ENCODE measurements at places on chromosomes 7 and 10.

GRCh38 chr7:37027104-37027503 is 302.8 kb upstream of the AOAH start:
- no peak for DNase-seq

DNA sequence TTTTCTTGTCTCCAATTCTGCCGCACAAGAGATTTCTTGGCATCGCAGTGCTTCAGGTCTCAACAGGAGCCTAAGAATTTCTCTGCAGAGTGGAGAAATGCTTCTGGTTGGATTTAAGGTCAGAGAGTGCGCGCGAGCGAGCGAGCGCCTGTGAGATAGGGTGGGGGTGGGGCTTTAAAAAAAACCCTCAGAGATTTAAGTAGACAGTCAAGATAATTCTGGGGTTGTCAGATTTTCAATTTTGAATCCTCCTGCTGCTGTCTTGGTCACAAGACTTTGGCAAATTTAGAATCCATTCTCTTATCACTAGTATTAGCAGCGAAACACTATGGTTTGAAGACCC is 49.7 kb downstream of the CPEB3 start:
- no peak for DNase-seq

DNA sequence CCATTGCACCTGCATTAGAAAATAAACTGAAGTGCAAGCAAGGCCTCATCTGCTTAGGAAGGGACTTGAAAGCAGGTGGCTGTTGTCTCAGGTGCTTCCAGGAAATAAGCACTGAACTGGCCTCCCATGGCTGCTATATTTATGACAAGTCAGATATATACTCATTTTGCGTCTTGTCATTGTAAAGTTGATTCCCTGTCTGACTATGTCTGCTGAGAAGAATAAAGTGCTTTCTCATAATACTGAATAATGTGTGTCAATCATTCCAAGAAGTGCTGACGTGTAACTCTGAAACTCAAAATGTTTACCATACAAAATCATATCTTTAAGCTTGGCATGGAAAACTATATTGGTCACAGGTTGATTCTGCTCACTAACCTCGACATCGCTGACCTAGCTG is 44.9 kb upstream of the SVOPL start:
- no peak for DNase-seq

- DNase-seq: peak; percentile 58
Measured at GRCh38 chr10:50991456-50992355, 82.6 kb upstream of the PRKG1 start.

DNA sequence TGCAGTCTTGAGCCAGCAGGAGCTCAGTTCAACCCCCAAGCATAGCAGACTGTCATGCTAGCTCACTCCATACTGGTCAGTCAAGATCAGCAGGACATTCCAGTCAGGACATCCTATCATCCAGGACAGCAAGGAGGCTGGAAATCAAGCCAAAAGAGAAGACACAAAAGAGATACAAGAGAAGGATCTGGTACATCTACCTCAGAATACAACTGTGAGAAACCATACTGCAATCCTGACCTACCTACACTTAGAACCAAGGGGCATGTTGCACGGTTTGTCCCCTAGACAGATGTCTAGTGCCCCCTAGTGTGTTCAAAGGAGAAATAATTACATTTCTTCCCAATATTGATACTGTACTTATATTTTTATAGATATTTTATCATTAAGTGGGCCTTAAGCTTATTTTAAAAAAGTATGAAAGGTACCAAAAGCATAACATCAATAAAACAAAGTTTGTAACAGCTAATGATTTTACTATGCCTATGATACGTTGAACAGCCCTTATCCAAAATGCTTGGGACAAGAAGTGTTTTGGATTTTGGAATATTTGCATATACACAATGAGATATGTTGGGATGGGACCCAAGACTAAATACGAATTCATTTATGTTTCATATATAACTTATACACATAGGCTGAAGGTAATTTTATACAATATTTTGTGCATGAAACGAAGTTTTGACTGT is 26.7 kb downstream of the ERCC6 start:
- DNase-seq: peak; percentile 45

DNA sequence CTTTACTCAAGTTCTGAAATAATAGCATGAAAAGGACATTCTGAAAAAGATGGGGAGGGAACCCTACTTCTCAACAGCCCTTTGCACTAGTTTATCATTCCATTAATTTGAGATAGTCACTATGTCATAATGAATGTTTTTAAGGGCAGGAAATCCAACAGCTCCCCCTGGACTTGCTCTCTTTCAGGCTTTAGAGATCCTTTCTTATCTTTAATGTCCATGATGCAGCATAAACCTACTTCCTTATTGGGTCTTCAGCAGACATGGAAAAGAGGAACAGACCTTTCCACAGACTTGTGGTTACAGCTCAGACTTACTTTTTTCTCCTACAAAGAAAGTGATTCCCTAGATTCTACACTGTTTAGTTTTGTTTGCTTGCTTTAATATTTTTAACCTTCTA is 87.3 kb downstream of the IDE start:
- DNase-seq: peak; percentile 15

DNA sequence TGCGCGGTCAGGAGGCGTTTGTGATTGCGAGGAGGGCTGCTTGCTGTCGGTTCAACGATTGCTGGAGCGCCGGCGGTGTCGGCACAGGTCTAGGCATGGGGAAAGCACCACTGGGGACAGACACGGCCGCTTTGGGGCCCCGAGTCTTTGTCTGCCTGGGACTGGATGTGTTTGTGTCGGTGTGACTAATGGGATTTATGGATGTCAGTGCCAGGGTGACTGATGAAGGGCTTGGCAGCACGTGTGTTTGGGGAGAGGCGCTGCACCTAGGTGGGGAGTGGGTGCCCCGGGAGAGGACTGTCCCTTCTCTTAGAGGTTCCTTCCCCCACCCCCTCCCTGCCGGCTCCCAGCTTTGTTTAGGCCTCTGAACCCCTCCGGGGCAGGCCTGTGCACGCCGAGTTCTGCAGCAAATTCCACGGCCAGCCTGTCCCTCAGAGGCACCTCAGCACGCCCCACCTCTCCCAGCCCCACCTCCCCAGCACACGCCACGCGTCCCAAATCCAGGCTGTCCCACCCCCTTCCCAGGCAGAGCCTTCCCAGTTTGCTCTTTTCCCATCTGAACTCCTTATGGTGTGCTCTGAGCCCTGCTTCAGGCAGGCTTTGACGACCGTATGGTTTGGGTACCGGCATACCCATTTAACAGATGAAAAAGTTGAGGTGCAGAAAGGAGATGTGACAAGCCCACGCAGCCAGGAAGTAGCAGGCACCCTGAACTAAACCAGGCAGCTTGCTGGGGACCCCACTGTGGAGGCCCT is 6.4 kb upstream of the TNRC18 start:
- DNase-seq: peak; percentile 84

GRCh38 chr10:76454506-76455140 is 1023.2 kb downstream of the LRMDA start:
- DNase-seq: peak; percentile 47

DNA sequence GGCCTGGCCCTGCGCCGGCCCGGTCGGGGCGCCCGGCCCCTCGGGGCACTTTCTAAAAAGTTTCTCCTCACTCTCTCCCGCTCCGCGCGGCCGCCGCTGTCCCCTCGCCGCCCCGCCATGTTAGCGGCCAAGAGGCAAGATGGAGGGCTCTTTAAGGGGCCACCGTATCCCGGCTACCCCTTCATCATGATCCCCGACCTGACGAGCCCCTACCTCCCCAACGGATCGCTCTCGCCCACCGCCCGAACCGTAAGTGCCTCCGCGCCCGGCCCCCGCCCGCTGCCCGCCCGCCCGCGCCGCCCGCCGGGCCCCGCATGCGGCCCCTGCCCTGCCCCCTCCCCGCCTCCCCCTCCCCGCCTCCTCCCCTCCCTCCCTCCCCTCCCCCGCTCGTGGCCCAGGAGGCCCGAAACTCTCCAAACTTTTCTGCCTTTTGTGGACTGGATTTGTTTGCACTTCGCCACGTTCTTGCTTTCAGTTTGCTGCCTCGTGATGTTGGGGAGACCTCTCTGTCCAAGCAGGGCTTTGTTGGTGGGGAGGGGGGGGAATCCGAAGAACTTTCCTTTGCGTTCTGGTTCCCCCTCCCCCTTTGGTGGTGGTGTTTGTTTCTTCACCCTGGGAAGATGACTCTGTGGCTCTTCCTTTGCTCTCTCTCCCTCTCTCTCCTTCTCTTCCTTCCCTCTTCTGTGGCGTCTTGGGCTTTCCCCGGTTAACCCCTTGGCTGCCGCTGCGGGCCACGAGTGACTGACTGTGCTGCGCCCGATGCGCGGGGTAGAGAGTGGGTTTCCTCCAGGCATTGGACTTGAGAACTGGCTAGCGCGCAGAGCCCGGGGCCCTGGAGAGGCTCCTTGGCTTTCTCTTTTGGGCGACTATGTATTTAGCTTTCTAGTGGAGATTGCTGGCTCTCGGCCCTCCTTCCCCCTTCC is 1.6 kb downstream of the TCF7L2 start:
- DNase-seq: peak; percentile 88

DNA sequence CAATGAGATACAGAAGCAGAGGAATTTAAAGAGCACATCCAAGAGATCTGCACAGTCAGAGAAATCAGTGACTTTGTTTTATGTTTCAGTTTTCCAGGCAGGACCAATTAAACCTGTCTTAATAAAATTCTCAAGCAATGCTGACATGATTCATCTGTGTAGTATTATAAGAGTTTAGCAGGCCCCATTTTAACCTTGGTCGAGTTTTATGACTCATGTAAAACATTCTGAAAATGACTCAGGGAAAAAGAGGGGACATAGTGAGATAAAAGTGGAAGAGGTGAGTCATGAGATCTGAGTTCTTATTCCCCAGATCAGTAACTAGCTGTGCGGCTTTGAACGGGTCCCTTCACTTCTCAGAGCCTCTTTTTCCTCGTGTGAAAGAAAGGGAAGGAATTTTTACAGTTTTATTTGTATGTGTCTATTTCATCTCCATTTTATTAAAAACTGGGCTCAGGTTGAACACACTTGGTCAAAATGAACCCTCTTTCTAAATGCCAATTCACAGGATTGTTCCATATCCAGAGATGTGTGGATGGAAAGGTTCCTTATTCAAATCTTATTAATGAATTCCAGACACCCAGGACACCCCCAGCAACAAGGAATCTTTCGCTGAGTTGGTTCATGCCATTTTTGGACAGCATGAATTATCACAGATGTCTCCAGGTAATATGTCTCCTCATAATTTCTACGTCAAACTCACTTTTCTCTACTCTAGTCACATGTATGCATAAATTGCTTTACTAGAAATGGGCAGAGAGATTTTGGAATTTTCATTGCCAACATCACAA is 143.2 kb downstream of the JAZF1 start:
- DNase-seq: peak; percentile 98

DNA sequence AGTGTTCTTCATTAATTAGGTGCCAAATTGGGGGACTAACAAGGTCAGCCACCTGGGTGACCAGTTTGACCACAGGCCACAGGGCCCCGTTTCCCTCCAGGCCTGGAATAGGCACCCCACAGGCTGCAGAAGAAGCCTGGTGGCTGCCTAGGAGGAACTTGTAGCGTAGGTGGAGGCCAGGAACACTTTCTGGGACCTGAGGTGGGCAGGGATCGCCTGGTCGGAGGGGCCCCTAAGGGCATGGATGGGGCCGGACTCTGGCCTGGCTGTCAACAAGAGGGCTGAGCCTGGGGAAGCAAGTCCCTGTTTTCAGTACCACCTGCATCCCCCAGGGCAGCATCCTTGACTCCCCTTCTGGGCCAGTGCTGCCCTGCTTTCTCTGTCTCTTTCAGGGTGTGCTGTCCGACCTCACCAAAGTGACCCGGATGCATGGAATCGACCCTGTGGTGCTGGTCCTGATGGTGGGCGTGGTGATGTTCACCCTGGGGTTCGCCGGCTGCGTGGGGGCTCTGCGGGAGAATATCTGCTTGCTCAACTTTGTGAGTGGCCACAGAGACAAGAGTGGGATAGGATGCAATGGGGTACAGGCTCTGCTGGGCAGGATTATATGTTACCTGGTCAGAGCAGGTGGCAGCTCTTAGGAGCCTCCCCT is 30.7 kb upstream of the SH2D4B start:
- DNase-seq: no peak

- DNase-seq: no peak
Measured at GRCh38 chr10:72316748-72317435, 37.8 kb downstream of the DNAJB12 start.

- DNase-seq: no peak
Measured at GRCh38 chr10:109689785-109690184, 233.5 kb downstream of the XPNPEP1 start.

- no peak for DNase-seq
Measured at GRCh38 chr7:94623820-94624219, 32.1 kb downstream of the SGCE start.

- DNase-seq: no peak
Measured at GRCh38 chr7:149792220-149792595, 18.8 kb upstream of the ZNF467 start.

- peak; percentile 75 for DNase-seq
Measured at GRCh38 chr10:76306856-76307255, 875.4 kb downstream of the LRMDA start.

DNA sequence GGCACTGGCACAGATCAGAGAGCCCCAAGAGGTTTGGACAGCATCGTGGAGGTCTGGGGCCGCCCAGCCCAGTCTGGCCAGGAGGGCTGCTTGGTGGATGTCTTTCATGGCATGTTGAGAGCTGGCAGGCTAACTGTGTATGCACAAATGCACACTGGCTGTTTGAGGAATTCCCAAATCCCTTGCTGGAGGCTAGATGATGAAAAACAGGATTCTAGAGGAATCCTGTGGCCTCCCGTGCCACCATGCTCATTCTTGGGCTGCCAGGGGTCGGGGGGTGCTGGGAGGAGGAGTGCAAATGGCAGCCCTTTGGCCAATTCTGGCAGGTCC is 26.5 kb downstream of the LEP start:
- peak; percentile 66 for DNase-seq

GRCh38 chr7:131556053-131556908 is at the start of gene PODXL:
Gene PODXL, minus strand, starts transcription at chr7:131556628. Its CDS starts 269 bp downstream, at chr7:131556359.
- peak; percentile 81 for DNase-seq

DNA sequence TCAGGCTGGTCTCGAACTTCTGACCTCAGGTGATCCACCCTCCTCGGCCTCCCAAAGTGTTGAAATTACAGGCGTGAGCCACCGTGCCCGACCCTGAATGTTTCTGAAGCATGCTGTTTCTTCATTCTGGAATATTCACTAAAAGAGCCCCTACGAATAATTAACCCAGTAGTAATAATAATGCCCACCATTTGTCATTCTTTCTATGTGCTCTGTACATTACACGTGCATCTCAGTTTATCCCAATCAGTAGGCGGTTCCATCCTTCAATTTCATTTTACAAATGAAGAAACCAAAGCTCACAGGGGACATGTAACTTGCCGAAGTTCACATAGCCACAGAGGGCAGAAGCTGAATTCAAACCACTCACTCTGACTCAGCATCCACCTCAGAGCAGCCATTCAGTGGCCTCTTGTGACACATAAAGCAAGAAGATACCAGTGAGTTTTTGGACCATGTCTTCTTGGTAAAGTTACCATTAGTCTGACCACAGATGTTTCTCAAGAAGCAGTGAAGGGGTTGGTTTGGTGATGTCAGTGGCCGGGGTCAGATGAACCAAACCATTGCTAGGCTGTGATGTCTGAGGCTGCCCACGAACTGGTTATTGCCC is 71.9 kb upstream of the DUSP5 start:
- peak; percentile 98 for DNase-seq

DNA sequence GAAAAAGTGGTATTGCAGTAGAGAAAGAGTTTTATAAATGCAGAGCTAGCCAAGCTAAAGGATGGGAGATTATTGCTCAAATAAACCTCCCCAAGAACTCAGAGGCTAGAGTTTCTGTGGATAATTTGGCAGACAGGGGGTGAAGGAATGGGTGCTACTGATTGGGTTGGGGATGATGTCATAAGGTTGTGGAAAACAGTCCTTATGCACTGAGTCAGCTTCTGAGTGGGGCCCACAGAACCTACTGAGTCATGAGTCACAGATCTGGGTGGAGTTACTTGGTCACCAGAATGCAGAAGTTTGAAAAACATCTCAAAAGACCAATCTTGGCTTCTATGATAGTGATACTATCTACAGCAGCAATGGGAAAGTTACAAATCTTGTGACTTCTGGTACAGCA is 1146.7 kb downstream of the TYW1 start:
- DNase-seq: no peak
